ENCODE measurements at places on chromosomes 11 and 22. TPM values are rescaled to one million over a fixed set of nuclear protein-coding genes. Genes with fewer than 3 reads are reported as not detected.

SEZ6L gene
- not detected for total RNA-seq

DNA sequence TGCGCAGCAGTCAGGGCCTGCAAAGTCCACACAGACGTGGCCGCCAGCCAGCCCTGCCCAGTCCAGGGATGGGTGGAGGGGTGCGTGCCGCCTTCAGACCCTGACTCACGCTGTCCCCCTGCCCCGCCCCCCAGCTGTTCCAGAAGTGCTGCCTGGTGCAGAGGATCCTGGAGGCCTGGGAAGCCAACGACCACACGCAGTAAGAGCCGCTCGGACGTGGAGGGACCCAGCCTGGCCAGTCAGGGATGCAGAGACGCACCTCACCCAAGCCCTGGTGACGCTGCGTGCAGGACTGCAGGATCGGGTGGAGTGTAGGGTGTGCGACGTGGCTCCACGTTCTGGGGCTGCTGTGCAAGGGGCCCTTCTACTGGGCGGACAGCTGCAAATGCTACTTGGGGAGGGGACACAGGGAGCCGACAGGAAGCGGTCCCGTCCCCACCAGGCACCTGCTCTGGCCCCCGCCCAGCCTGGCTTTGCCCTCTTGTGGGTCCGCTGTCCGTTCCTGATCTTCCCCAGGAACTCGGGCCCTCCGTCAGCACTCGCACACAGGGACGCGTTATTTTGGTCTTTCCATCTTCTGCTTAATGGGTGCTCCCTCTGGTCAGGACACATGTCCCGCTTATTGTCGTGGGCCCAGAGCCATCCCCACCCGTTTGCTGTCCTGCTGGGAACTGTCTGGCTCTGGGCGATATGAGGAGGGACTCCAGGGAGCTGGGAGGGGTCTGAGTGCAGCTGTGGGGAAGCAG lies 42.5 kb downstream of the SBF1 start:
- DNase-seq = no peak

DNA sequence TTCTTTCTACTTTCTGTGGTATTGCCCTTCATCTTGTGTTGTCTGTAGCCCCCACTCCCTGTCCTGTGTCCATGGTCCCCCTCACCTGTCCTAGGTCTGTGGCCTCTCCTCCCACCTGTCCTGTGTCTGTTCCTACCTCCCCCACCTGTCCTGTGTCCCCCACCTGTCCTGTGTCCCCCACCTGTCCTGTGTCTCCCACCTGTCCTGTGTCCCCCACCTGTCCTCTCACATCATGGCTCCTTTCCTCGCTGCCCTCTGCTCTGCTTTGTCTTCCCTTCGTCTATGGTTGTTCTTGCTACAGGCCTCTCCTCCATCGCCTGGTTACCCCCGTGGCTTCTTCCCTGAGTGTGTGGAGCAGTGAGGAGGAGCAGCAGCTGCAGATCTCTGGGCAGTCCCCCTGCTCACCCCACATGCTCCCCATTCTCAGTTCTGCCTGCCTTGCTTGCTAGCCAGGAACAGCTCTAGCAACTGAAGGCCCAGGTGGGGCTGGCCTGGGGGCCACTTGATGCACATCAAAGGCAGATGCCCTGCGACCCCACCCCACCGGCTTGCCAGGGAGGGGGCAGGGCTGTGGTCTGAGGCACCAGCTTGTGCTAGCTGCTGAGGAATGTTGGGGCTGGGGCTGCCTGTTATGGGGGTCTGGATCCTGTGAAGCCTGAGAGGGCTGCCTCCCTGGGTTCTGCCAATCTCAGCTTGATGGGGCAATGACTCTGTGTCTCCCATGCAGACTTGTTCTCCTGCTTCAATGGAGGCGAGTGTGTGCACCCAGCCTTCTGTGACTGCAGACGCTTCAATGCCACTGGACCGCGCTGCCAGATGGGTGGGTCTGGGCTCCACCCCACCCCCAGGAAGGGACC lies 5.6 kb downstream of the OTOG start:
- DNase-seq = no peak

DNA sequence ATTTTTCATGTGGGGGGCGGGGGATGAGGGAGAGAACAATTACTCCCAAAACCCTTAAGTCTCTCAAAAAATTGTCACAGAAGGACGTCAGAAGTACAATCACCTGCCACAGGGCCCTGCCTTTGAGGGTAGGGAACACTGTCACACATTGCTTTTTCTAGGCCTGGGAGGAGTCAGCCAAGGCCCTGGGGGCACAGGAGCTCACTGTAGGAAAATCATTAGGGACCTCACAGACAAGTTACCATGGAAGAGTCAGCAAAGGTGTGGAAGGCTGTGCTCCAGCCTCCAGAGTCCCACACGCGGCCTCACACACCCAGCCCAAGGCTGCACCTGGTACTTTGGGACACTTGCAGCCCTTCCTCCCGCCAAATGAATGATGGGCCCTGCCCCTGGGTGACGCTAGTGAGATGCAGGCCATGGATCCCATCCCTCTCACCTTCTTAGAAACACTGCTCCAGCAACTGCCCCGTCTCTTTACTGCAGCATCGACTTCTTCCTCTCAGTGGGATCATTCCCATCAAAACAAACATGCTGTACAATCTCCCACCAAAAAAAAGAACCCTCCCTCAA lies 3.3 kb downstream of the PLEKHA7 start:
- no peak for DNase-seq

ANKK1 gene
- total RNA-seq = not detected

- peak; percentile 80 for DNase-seq
Observed at GRCh38 chr22:22558972-22559603, at the start of gene PRAME. TSS of gene PRAME (minus strand) at chr22:22559265. CDS start at chr22:22556832, 2,433 bp downstream.

DNA sequence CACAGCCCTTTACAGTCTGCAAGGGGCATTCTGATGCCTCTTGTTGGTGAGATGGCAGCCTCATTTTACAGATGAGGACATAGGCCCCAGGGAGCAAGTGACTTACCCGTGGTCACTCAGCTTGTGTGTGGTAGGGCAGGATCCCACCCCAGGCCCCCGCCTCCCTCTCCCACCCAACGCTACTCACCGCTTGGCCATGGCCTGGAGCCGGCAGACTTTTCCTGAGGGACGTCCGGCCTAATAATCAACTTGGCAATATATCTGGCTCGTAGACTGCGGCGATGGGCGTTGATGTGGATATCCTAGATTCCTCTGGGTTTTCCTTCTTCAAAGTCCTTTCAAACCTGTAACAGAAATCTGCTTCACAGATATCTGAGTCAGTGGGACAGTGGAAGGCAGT lies 57.1 kb downstream of the ARHGAP8 start:
- no peak for DNase-seq
